ENCODE measurements at places on chromosomes 4 and X.

GRCh38 chr4:113285501-113285900, 236.0 kb downstream of the ANK2 start:
- DNase-seq = no peak

GRCh38 chrX:144730471-144730870, 516.8 kb upstream of the SPANXN1 start:
- DNase-seq = no peak

DNA sequence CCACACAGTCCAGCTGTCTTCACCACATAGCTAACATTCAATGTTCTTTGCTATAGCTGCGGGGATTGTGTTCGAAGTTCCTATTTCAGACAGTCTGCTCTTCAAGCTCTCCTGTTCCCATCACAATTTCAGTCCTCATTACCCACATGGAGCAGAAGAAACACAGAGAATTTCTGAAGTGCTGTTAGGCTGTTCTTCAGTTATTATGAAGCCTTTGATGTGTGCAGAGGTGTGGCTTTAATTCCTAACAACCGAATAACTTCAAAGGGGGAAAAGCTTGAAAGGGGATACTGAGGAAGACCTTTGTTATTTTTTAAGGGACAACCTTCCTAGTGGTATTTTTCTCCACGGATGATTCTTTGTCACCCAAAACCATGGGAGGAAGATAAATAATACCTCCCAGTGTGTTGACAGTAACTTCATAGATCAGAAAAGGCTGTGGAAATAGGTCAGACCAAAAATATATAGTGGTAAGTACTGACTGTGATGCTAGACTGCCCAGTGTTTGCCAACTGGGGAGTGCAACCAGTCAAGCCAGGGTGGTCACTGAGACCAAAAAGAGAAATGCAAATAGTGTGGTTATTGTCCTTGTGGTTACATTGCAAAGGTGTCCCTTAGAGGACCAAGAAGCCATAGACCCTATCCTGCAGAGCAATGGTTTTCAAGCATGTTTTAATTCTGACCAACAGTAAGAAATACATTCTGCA, 52.1 kb downstream of the PRKG2 start:
- DNase-seq = no peak

DNA sequence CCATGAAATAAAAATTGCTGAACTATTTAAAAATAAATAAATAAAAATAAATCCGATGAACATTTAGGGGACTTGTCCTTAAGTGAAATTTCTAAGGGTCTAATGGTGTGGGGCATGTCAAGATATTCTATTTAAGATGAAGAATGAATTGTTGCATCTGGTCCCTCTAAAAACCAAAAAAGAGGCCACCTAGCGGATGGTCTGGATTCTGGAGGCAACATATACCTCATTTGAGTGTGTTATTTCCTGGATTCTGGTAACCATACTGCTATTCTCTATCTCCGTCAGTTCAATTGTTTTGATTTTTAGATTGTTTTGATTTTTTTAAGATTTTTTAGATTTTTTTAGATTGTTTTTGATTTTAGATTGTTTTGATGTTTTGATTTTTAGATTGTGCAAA, 28.3 kb downstream of the AGTR2 start:
- no peak for DNase-seq

DNA sequence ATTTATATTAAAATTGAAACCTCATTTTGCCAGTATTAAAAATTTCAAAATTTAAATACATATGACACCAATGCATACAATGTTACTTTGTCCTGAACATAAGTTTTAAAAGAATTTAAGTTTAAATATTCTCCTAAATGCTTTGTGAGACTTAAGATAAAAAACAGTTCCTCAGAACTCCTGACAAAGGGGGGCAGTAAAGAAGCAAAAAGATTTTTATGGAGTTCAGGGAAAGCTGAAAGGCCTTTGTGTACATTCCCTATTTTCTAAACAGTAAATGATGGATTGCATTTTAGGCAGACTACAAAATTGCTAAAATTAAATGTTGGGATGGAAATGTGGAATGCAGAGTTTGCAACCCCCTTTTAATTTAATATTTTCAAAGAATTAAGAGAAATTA, 81.7 kb downstream of the SNCA start:
- no peak for DNase-seq

- DNase-seq = no peak
Observed at GRCh38 chr4:101784957-101785356, 5.6 kb upstream of the BANK1 start.

DNA sequence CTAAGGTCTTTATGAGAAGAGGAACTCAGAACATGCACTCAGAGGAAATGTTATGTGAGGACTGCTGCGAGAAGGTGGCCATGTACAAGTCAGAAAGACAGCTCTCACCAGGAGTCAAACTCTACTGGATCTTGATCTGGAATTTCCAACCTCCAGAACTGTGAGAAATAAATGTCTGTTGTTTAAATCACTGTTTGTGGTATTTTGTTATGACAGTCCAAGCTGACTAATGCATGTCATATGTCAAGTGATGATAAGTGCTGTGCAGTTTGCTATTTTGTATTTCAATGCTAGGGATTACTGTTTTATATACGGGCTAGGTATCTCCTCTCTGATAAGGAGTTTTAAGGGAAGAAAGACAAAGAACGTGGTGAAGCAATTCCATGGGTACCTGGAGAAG, 162.3 kb downstream of the CPEB2 start:
- DNase-seq = no peak

DNA sequence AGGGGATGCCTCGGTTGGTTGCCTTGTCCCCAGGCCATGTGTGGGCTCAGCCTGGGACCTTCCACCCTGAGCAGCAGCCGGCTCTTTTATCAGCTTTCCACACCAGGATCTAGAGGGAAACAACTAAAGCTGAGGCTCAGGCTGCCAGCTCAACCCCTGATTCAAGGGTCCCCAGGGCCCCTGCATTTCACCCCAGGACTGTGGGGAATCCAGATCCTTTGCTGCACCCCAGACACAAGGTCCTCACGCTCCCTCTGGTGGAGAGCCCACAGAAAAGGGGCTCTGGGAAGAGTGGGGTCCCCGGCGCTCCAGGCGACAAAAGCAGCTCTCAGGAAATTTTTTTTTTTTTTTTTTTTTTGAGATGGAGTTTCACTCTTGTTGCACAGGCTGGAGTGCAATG, 64.3 kb downstream of the ZFYVE28 start:
- peak; percentile 44 for DNase-seq

- DNase-seq = no peak
Observed at GRCh38 chr4:155143512-155143911, 64.9 kb upstream of the NPY2R start.

DNA sequence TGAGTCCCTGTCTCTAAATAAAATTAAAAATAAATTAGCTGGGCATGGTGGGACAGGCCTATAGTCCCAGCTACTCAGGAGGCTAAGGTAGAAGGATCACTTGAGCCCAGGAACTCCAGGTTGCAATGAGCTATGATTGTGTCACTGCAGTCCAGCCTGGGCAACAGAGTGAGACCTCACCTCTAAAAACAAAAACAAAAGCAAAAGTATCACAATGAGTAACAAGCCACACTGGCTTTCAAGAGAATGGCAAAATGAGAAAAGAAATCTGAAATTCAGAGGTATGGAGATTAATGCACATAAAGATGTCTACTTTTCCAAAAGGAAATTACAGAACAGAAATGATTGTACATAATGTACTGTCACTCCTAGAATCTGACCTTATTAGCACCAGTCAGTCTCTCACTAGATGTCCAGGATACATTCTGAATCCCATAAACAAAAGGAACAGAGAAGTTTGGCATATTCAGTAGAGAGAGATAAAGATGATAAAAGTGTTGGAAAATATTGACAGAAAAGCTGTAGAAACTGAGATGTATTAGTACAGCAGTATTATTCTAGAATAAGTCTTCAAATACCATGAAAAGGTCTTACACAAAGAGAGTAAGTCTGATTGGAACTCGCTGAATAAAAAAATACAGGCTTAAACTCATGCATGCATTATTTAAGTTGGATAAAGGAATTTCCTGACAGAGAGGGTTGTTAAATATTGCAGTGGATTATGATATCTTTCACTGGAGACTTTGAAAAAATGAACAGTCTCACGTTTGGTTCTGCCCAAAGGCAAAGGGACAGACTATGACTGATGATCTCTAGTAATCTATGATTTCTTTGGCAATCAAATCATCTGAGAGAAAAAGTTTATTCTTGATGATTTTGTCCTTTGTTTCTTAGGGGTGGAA, 102.5 kb downstream of the SH3RF1 start:
- DNase-seq = no peak

- DNase-seq = no peak
Observed at GRCh38 chr4:33160126-33160525, 2440.0 kb downstream of the PCDH7 start.

DNA sequence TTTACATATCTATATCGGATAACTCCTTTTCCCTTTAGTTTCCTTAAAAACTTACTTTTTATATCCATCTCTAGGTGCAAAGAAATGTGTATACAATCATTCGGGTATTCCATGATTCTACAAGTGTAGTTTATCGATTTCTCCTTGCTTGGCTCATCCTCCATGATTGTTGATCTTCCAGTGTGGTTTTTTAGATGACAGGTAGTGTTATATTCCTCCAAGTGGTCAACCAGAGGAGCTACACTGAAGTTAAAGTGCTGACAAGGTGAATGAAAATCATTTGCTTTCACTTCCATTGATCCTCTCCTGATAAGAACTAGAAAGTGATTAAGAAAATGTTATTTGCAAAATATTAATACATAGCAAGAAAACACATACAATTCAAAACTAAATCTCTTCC, 38.5 kb downstream of the TMEM156 start:
- DNase-seq = no peak

GRCh38 chr4:18850867-18851266, 829.3 kb upstream of the LCORL start:
- DNase-seq = no peak

DNA sequence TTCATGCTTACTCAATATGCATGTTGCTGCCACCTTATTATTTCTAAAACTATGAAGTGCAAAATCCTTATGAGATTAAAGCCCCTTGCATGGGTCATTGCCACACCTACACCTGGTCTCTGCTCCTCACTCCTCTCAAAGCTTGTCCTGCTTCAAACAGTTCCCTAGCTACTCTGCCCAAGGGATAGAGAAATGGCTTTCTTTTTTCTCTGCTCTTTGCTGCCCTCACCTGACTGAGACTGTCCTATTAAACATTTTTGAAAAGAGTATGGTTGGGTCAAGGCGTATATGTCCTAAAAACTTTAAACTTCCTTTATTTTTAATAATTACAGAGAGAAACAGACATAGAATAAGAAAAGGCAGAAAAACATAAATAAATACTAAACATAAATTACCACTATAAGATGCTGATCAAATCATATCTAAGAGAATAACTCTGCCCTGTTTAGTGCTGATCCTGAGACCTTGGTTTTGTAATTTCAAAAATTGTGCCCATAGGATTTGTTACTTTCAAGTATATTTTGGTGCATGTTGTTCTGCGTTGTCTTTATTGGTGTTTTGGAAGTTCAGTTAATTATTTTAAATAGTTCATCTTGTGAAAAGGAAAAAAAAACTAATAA, 704.9 kb upstream of the PABPC4L start:
- DNase-seq = no peak

DNA sequence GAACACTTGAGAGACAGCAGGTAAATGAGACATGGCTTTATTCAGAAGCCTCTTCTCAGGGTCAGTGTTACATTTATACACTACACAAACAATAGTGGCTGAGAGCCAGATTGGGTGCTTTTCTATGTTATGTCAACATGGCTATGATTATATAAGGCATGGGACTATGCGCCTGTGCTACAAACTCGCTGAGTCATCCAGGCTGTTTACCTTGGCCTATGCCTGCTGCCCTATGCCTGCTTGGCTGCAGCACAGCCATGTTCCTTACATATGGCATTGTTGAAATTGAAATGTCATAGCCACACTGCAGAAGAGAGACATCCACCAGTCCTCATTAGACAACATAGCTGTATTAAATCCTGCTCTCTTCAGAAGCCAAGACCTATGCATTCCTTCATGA, 236.3 kb upstream of the NWD2 start:
- no peak for DNase-seq

GRCh38 chrX:640641-641040, 10.1 kb downstream of the SHOX start:
- DNase-seq = no peak

GRCh38 chr4:176432811-176433540, 113.2 kb downstream of the SPCS3 start:
- DNase-seq = no peak
